ENCODE measurements at places on chromosomes 2 and 18.

- no peak for DNase-seq
Measured at GRCh38 chr2:128526455-128526976, 207.8 kb upstream of the HS6ST1 start.

DNA sequence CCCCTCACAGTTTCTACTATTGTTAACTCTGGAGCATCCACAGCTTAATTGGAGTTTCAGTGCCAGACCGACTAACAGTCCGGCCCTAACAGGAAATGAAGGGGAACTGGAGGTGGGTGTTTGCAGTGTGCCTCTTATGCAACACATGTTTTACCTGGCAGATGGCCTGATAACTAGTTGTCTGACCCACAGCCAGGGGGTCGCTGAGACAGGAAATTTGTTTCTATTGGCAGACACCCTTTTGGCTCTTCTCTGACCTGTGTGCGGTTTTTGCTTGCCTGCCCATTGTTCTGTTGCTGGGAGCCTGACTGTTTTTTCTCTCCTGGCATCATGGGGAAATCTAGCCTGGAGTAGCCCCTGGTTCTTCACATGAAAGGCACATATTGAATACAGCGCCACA lies 1329.8 kb downstream of the DSC3 start:
- DNase-seq: no peak

DNA sequence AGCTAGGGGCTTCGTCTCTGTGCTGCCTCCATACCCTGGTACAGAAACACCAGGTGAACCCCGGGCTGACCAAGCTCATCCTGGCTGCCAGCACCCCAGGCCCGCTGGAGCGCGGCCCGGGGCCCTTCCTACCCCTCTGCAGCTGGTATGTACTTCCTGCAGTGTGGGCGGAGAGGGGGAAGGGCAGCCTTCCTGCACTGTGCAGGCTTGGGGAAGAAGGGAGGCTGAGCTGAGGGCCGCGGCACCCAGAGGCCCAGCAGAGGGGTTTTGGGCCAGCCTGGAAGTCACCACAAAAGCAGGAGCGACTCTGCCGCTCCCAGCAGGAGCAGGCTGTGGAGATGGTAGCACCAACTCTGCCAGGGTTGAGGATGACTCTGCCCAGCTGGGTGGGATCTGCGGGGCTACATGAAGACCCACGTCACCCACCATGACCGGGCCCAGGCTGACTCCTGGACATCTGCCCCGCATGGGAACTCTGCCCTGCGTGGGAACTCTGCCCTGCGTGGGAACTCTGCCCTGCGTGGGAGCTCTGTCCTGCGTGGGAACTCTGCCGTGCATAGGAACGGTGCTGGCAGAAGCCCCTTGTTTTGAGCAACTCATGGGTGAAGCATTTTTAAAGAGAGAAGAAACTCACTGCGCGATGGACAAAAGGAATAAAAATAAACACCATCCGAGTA lies 273.3 kb downstream of the NDUFA10 start:
- no peak for DNase-seq

DNA sequence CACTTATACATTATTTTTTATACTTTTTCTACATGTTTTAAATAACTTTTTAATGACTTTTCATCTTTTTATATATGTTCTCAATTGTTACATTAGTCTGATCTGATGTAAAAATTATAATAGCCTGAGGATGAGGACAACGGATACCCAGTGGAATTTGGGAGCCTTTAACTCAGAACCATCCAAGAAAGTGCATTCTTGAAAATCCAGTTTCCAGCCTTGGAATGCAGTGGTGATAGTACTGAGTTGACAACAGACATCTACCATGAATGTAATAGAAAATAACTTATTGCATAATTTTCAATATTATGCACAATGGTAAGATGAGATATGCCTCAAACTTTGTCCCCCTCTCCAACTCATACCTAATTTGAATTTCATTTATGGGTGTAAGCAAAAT lies 120.7 kb upstream of the ZC3H15 start:
- no peak for DNase-seq

- no peak for DNase-seq
Measured at GRCh38 chr2:127066942-127067341, 40.0 kb downstream of the BIN1 start.

All from stimulated activated CD8-positive, alpha-beta memory T cell treated with anti-CD3 and anti-CD28 coated beads, Interleukin-7, amount 100 ng/mL, for 1 hour (primary cell).